Regular cardiac myocyte (primary cell): ENCODE measurements at places on chromosomes 7 and 10. TPM values are rescaled to one million over a fixed set of nuclear protein-coding genes. Genes with fewer than 3 reads are reported as not detected.

The CPA2 gene
- total RNA-seq, result not detected in 2 replicates

The METTL2B gene
- total RNA-seq, result 33.8 and 47.4 TPM in 2 replicates

The SPDYE2B gene
- total RNA-seq, result not detected in 2 replicates

The SVOPL gene
- total RNA-seq, result not detected in 2 replicates

The SKIDA1 gene
- 0.56 and 0.58 TPM in 2 replicates for total RNA-seq

The SEMA3E gene
- 0.38 and 0.56 TPM in 2 replicates for total RNA-seq

The PDE1C gene
- total RNA-seq, result 12.1 and 13.0 TPM in 2 replicates

The IL6 gene
- total RNA-seq, result 69.4 and 193 TPM in 2 replicates

The KLF14 gene
- total RNA-seq, result under 0.01 TPM in 1 of 2 replicates, not detected in the other
